ENCODE measurements at places on chromosomes 13 and 19.
A peak's percentile ranks its signal among the peaks of the same experiment; 100 is the strongest.

GRCh38 chr13:96473526-96474180 lies 383.7 kb downstream of the HS6ST3 start:
- DNase-seq = no peak

DNA sequence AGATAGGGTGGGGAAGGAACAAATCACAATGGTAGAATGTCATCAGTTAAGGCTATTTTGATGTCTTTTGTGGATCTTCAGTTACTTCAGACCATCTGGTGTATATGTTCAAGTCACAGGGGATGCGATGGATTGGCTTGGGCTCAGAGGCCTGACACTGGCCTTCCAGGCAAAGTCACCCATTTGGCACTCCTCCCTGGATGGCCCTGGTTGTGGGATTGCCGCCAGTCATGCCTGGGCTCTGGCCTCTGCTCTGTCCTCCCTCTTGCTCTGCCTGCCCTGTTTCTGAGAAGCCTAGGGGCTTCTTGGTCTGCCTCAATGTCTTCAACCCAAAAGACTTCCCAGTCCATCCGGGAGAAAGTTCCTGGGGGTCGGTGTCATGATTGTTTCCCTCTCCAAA lies 50.2 kb downstream of the ZNF146 start:
- DNase-seq = no peak

GRCh38 chr19:14113762-14114414 lies 3.7 kb downstream of the PRKACA start:
- DNase-seq = peak; percentile 30

DNA sequence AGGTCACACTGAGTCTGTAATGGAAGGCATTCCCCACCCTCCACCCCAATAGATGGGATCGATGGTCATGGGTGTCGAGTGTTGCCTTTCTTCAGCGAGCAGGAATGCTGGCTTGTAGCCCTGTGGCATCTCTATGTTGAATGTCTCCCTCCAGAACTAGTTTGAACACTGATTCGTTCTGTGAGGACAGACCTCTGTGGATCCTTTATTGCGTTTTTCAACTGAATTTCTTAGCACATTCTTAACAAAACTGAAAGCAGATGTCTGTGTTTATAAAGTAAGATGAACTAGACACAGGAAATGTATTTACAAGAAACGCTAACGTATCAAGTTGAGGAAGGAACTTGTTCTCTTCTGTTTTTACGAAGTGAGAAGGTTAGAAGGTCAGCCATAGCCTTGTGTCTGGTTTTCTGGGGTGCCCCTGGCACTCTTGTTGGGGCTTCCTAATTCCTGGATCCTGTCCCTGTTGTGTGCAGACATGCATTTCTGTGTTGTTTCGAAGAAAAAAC lies 36.8 kb upstream of the TM9SF2 start:
- DNase-seq = no peak

GRCh38 chr13:61727767-61728166 lies 312.1 kb upstream of the PCDH20 start:
- no peak for DNase-seq

DNA sequence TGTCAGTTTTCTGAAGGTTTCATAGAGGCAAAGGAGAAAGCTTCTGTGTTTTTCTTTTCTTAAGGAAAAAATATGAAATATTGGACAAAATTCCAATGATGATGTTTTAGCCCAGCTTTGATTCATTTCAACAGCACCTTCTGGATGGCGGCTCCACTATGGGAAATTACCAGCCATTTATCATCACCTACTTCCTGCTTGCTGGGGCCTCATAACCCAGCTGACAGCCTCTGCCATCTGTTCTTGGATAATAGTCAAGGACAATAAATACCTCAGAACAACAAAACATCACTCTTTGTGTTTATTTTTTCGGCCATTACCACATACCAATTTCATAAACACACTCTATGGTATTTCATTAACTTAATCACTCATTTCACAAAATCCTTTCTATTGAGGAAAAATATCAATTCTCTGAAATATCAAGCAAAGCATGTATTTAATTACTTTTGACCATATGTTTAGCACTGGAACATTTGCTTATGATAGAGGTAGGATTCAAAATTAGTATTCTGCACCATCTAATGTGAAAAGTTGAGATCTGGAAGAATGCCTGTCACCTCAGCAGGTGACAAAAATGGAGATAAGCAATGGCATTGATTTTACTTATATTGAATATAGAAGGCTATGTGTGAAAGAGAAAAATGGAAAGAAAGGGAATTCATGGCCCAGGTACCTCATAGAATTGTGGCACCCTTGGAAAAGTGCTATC lies 629.7 kb downstream of the LIG4 start:
- no peak for DNase-seq

DNA sequence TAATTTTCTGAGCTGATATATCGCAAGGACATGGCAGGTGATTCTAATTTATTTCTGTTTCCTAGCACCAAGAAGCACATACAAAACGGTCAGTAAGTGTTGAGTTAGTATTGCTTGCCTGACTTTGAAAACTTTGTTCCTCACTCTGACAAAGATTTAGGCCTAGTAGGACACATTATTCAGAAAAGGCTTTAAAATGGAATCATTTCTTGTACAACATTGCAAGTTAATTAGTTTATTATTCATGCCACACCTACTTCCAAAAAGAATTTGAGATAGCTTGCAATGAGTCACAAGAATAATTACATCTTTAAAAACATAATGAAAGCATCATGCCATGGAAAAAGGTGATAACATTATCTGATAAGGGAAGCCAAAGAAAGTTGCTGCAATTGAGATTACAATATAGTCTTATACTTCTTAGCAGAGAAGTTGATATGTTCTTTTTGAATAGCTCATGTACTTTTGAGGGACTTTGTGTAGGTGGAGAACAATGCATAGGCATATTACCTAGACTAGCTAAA lies 474.2 kb downstream of the KLF5 start:
- DNase-seq = no peak

- DNase-seq = no peak
Observed at GRCh38 chr13:77693449-77693940, 4.0 kb upstream of the SLAIN1 start.

DNA sequence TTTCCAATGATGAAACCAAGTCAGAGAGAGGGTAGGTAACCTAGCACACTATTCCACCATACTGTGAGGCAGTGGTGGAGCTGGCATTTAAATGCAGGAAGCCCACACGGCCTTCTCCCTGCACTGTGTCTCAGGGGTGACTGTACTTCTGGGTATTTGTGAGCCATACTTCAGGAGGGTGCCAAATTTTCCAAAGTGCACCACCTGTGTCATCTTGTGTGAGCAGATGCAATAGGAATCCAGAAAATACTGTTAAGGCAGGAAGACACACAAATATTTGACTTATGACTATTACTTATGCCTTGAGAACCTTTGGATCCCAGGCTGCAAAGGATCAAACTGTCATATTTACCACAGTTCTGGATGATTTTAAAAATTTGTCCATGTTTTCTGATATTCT lies 17.3 kb downstream of the ZNF229 start:
- no peak for DNase-seq

GRCh38 chr19:55283548-55284377 lies at the start of gene BRSK1:
BRSK1 (plus strand) TSS chr19:55283997; CDS start chr19:55284443, 446 bp downstream.
- DNase-seq = no peak

DNA sequence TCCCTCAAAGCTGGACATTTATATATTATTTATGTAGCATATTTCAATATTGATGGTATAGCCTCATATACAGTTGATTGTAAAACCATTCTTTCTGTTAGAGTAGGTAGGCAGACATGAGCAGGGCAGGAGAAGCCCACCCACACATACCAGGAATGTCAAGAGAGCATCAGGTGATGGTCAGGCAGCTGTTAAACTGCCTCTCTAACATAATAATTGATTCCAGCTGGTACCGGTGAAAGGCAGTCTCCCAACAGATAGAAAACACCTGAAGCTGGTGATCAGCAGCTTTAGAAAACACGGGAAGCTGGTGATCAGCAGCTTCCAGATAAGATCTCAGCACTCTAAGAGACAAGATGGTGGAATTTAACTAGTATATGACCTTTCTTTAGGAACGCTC lies 132.9 kb downstream of the SLITRK6 start:
- DNase-seq = no peak

DNA sequence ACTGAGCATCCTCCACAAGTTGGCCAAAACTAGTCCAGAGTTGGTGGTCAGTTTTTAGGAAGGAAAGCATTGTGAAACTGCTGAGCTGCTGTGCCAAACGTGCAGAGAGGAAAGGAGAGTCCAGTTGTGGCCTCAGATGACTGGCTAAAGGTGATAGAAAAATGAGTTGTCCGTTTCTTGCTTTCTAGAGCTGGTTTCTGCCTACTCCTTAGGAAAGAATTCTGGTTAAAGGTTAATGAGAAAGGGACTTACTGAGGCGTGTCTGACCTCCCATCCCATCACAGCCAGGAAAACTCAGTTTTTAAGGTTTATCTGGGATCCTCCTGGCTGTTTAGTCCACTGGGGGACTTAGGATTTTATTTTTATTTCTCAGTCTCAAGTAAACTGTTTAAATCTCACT lies 1186.3 kb downstream of the UQCRFS1 start:
- no peak for DNase-seq

- no peak for DNase-seq
Observed at GRCh38 chr19:13841962-13842290, 35.0 kb upstream of the NANOS3 start.

- no peak for DNase-seq
Observed at GRCh38 chr13:113471844-113472243, 18.6 kb upstream of the ADPRHL1 start.

DNA sequence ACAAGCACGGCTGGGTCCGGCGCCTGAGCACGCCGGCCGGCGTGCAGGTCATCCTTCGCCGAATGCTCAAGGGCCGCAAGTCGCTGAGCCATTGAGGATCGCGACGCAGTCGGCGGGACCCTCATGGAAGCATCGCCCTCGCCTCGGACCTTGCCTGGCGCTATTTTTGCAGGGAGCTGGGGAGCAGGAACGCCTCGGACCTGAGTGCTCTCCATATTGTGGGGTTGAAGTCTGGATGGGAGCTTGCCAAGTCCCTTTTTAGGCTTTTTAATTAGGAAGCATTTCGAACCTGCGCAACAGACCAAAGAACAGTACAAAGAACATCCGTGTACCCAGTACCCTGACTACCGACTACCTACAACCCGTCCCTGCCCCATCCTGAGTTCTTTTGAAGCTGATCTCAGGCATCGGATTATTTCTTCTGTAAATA lies 628 bp downstream of the MRPL34 start:
- no peak for DNase-seq

GRCh38 chr13:35727881-35728280 lies 251.4 kb upstream of the MAB21L1 start:
- DNase-seq = no peak

- no peak for DNase-seq
Observed at GRCh38 chr13:40143559-40143958, 488.1 kb downstream of the COG6 start.

DNA sequence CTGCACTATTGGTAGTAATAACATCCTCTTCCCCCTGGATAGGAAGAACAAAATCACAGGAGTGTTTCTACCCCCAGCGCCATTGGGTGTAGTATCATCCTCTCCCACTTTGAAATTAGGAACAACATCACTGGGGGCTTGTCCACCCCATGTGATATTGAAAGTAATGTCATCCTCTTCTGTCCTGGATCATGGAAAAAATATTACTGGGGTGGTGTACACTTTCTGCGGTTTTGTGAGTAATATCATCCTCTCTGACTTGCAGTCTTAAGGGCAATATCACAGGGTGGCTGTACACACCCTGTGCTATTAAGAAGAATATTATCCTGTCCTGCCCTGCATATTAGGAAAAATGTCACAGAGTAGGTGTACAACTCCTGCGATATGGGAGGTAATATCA lies 4.9 kb upstream of the RGCC start:
- no peak for DNase-seq

DNA sequence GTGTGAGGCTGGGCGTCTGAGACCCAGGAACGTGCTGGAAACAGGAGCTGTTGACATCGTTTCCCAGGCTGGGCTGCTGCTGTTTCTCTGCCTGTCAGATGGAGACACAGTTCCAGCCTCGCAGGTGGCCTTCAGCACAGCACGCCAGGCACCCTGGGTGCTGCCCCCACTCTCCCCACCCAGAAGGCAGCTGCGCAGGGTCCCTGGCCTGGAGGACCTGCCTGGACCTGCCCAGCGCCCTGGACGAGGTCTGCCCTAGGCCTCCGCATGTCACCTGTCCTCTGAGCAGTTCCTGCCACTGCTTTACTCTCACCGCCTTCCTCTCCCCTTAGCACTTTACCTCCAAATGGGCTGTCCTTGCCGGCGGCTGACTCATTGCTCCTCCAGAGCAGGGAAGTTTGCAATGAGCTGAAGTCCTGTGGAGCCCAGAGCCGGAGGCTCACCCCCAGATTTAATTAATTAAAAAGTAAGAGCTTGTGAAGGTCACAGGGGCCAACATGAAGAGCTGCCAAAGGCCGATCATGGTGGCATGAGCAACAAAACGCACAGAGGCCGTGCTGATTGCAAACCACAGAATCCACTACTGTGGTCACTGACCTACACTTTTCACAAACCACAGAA lies 32.2 kb downstream of the C13orf46 start:
- DNase-seq = no peak

DNA sequence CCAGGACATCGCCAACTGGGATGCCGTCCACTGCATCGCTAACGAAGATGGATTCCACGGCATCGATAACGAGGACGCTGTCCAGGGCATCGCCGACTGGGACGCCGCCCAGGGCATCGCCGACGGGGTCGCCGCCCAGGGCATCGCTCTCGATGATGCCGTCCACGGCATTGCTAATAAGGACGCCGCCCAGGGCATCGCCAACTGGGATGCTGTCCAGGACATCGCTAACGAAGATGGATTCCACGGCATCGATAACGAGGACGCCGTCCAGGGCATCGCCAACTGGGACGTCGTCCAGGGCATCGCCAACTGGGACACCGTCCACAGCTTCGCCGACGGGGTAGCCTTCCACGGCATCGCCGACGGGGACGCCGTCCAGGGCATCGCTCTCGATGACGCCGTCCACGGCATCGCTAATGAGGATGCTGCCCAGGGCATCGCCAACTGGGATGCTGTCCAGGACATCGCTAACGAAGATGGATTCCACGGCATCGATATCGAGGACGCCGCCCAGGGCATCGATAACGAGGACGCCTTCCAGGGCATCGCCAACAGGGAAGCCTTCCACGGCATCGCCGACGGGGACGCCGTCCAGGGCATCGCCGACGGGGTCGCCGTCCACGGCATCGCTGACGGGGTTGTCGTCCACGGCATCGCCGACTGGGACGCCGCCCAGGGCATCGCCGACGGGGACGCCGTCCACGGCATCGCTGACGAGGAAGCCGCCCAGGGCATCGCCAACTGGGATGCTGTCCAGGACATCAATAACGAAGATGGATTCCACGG lies 948.4 kb downstream of the TUBA3C start:
- DNase-seq = no peak

DNA sequence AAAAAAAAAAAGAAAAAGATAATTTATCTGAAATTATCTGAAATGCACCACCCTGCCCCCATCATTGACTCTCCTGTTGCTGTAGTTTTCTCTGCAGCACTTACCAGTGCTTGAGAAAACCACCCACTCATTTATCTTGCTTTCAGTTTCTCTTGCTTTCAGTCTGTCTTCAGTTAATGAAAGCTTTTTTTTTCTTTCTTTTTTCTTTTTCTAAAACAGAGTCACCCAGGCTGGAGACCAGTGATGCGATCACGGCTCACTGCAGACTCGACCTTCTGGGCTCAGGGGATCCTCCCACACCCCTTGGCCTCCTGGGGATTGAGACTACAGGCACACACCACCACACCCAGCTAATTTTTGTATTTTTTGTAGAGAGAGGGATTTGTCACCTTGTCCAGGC lies 4.3 kb upstream of the ACP5 start:
- peak; percentile 44 for DNase-seq
